Fibroblast of skin of right quadriceps (primary cell): ENCODE measurements at places on chromosomes 2 and 18.

DNA sequence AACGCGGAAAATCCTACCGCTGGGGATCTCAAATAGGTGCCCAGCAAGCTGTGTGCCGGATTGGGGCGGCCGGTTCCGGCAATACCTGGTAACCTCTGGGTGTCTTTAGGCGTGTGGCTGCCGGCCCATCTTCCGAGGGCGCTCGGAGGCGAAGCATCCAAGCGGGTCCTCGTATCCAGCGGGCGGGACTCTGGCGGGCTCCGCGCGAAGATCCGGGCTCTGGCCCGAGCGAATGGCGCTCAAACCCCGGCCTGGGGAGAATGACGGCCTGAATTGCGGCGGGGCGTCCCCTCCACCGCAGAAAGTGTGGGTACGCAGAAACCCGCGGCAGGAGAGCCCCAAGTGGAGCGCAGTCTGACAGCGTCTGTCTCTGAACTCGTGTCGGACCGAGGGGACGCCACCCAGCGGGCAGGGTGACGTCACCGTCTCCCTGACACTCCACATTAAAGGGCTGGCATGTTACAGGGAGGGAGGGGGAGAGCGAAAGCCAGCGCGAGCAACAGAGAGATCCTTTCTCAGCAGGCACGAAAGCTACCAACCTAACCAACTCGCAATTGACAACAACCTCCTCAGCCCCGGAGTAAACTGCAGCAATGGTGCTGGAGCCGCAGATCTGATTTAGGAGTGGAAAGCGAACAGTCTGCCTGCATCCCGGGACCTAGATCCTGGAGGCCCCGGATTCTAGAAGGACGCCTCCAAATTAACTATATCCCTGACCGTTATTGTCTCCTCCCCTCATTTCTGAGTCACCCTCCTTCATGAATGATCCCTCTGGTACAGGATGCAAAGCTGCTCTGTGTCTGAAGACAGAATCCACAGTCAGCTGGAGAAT is at the start of gene SKOR2:
SKOR2 (minus strand) TSS at position 372 of the 832 bp plus-strand sequence. CDS start 2,477 bp downstream, outside the sequence.
- no peak for DNase-seq

DNA sequence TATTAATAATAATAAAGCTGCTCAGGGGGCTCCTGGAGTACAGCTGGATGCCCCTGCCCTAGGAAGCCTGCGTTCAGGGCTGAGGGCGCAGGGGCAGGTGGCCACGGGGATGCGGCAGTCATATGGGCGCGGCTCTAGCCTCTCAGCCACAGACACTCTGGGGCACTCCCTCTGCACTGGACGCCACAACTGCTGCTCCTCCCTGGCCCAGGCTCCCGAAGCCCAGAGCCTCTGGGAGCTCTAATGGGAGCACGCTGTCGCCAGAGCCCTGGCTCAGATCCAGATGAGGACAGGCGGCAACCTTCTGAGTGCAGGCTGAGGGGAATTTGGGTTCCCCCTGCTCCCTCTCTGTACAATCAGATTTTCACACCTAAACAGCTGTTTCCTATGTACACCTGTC is 93.6 kb downstream of the MTCL1 start:
- DNase-seq: no peak

DNA sequence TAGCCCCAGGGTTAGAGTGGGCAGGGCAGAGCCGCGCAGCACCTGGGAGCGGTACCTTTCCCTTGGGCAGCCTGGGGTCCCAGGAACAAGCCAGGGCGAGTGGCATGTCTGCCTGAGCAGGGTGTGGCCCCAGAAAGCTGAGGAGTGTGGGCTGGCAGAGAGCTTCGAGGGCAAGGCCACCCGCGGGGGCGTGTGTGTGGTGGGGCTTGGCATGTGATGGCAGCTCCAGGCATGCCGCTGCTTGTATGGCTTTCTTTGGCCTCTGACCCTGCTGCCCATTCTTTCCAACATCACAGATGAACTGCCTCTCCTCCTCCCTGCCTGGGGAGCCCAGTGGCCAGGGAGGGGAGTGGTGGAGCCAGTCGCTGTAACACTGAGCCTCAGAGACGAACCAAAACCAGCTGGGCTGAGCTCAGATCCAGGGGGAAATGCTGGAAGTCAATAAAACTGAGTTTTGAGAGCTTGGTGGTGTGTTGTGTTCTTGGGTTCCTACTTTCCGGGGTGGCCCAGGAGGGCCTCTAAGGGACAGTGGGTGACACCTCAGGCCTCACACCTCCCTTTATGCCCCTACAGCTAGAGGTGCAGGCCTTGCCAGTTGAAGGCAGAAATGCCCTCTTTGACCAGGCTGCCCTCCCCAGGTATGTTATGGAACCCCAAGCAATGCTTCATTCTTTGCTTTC is 7.4 kb downstream of the DNAJB2 start:
- no peak for DNase-seq

DNA sequence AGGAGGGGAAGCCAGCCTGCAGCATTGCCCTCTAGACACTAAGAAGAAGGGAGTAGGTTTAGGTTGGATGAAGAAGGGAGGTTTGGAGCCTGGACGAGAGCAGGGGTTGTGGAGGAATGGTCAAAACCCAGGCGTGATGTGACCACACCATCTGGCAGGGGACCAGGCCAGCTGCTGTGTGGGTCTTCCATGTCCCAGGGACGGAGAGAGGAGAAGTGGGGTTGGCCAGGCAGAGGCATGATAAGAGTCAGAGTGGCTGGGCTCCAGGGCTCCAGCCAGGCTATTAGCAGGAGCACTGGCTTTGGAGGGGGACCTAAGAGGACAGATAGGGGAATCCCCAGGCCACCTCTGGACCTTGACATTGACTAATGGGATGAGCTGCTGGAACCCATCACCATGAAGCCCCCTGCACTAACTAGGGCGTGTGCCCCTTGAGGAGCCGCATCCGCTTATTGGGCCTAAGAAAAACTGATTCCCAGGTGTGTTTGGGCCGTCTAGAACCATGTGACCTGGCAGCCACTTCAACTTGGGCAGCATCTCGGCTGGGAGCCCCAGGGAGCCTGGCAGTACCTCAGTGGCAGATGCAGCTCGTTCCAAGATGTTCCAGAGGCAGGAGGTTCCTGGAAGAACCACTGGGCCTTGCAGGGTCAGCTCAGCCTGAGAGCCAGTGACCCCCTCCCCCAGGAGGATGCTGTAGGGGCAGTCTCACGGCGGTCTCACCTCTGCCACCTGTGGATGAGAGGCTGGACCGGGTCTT is 235.1 kb downstream of the AGAP1 start:
- no peak for DNase-seq

DNA sequence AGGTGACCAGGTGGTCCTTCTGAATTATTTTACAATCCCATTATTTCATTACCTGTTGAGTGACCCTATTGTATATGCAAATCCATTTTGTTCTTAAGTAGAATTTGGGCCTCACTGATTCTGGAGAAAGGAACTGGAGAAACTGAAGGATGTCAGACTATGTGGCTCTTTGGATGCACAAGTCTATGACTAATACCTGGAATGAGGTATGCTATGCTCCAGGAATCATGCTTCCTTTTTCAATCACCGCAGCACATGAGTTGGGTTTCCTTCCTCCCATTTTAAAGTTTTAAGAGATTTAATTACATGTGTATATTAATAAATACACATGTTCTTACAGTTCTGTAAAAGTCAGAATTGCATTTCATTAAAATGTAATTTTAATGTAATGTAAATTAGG is 253.9 kb upstream of the VWC2L start:
- no peak for DNase-seq

- no peak for DNase-seq
These were observed 516.6 kb upstream of the NXPH2 start for GRCh38 chr2:139296672-139297209.

DNA sequence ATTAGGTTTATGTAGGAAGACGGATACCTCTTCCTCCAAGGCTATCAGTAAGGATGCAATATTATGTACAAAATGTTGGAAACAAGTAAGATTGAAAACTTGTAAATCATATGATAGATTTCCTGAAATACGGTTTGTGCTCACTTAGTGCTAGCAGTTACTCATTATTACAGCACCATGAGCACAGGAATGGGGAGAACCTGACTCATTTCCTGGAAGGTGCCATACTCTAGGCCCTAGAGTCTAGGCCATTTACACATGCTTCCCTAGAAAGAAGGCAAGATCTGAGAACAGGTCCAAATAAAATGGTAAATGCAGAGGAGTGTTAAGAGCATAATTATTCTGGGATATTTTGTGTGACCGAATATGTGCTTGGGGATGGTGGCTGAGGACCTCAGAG is 467.7 kb upstream of the CELF4 start:
- DNase-seq: no peak

DNA sequence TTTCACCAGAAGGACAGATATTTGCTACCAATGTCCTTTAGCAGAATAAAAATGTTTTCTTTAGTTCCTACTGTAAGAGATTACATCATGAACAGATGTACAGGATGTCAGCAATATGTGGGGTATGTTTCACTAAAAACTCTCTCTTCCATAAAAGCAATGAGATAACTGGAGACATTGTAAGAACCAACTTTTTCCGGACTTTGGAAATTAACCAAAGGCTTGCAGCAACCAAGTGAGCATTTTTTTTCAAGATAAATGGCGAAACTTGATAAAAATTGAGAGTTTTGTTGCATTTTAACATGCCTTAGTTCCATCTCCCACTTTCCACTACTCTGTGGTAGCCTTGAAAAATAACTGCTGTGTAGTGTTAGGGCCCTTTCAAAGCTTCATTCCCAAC is 429.8 kb upstream of the CDH2 start:
- no peak for DNase-seq

GRCh38 chr2:222399038-222399783 is 25.1 kb upstream of the SGPP2 start:
- no peak for DNase-seq

DNA sequence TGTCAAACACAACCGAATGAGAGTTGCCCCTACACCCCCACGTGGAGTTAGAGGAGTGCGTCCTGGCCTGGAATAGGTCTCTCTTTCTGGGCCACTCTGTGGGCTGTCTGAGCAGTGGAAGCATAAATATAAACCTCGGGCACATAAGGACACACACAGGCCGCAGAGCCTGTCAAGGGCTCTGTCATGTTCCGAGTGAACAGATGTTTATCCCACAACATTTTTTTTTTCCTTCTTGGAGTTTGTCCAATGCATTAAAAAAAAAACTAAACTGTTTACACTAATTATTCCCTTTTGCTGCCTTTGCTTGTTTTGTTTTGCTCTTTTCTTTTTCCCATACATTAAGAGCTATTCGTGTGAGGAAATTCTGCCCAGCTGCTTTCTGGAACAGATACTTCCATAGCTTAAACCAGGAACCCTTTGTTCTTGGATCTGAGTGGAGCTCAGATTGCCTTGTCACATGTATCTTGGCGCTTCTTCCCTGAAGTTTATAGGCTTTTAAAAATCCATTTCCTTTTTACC is 228.3 kb upstream of the FOSL2 start:
- DNase-seq: peak; percentile 73

DNA sequence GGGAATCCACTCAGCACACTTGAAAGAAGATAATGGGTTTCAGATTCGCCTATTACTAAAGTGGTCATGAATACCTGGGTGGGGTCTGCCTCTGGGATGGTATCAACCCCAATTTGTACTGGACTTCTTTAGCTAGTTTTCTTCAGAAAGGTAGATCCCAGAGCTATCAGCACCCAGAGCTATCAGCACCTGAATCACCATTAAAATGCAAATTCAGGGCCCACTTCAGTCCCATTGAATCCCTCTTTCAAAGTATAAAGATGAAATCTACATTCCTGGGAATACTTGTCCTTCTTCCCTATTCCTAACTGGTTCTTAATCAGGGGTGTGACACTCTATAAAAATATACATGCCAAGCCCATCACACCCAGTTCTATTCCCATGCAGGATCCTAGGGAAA is 914.3 kb downstream of the DCC start:
- no peak for DNase-seq

- DNase-seq: no peak
These were observed 282.0 kb upstream of the REV1 start for GRCh38 chr2:99771681-99772333.

GRCh38 chr2:101956465-101957438 is 35.0 kb upstream of the IL1R2 start:
- peak; percentile 55 for DNase-seq

GRCh38 chr2:9101763-9102425 is 98.4 kb upstream of the MBOAT2 start:
- no peak for DNase-seq

- DNase-seq: no peak
These were observed 296.5 kb upstream of the THSD7B start for GRCh38 chr2:136468799-136469369.

DNA sequence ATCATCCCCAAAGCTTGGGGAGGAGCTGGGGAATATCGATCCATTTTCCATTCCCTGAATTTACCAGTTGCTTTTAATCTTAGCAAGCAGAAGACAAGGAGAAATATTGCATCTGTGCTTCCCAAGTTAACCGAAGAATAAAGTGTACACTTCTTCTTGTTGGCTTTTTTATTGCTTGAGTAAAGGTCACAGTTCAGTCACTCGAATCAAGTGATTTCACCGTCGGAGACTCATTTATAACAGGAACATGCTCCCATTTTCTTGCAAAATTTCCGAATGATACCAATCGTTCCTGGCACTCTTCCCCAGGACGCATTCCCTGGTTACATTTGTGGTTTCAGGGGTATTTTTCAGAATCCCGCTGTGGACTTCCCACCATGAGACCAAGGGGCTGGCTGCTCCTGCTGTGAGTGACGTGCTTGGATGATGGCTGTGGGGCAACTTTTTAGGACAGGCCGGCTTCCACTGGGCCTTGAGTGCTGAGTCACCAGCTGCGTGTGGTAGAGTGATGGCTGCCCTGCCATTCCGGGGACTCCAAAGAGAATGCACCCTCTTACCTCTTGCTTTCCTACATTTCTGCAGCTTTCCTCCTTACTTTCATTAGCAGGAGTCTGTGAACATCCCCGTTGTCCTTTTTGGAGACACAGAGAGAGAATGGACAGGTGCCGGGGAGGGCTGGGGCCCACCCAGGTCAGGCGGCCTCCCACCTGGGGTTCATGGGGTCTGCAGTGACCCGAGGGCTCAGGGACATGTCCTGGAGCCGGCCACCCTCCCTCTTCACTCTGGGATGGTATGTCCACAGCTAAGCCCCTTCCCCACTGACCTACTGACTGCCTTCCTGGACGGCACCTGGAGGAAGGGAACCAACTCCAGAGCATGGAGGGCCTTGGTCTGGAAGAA is 60.7 kb upstream of the HDAC4 start:
- DNase-seq: no peak

- DNase-seq: peak; percentile 59
These were observed at the start of gene FLACC1 for GRCh38 chr2:201357221-201357620. TSS of gene FLACC1 (minus strand) at chr2:201357345. CDS start at chr2:201351404, 5,941 bp downstream.

DNA sequence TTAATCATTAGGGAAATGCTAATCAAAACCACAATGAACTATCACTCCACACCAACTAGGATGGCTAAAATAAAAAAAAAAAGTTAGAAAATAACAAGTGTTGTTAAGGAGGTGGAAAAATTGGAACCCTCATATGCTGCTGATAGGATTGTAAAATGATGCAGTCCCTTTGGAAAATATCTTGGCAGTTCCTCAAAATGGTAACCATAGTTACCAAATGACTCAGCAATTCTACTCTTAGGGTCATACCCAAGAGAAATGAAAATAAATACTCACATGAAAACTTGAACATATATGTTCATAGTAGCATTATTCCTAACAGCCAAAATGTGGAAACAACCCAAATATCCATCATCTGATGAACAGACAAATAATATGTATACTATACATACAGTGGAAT is 15.7 kb upstream of the ACVR2A start:
- DNase-seq: peak; percentile 80

GRCh38 chr18:11741505-11742145 is 52.6 kb downstream of the GNAL start:
- DNase-seq: no peak
